NCI-H460 (cell line): ENCODE measurements at places on chromosomes 2 and 18.
A peak's percentile ranks its signal among the peaks of the same experiment; 100 is the strongest.

GRCh38 chr18:5207471-5208150, 10.6 kb upstream of the AKAIN1 start:
- no peak for DNase-seq

- DNase-seq: no peak
These were observed 605 bp downstream of the ZNF2 start for GRCh38 chr2:95166065-95166763.

- DNase-seq: no peak
These were observed 70.5 kb downstream of the FMNL2 start for GRCh38 chr2:152405206-152406118.

GRCh38 chr18:64082054-64082453, 66.8 kb downstream of the LINC00305 start:
- no peak for DNase-seq

- no peak for DNase-seq
These were observed 375 bp downstream of the WNT10A start for GRCh38 chr2:218880859-218881594.

DNA sequence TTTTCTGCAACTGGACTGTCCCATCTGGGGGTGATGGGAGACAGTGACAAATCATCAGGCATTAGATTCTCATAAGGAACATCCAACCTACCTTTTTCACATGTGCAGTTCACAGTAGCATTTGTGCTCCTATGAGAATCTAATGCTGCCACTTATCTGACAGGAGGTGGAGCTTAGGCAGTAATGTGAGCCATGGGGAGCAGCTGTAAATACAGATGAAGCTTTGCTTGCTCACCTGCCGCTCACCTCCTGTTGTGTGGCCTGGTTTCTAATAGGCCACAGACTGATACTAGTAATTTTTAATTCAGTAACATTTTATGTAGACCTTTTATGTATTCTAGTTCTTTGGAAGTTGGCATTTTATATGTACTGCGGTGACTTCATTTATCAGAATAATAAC, 180.1 kb upstream of the SPOPL start:
- DNase-seq: no peak

DNA sequence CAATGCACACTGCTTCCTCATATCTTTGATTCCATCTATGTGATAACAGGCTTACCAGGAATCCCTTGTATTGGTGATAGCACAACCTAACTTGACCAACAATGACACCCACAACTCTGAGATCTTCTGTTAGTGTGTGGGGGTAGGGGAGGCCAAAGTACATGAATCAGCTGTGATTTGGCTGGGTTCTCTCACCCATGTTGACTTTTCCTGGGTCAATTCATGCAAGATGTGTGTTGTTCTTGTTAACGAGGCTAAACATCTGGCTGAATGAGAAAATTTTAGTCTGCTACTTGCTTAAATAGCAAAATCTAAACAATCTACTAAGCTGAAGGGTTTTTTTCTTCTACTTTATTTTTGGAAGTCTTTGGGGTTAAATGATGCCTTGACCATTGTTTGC, 341.2 kb upstream of the SLC14A2 start:
- DNase-seq: no peak

- no peak for DNase-seq
These were observed 303.0 kb downstream of the TRIB2 start for GRCh38 chr2:13019781-13020180.

DNA sequence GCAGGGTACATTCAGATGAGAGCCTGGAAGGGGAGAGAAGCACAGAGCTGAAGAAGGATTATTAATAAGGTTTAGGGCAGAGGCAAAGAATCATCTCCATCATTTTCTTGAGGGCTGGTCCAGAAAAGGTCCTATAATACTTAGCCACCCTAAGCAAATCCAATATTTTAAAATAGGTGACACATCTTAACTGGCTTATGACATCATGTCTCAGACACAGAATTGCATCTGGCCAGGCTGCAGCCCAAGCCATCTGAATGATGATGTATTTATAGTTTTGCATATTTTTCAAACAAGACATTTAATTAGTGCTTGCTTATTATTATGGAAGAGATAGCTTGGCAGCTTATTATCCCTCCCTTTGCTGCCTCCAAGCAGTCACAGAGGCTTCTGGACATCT, 571.3 kb downstream of the SUCLG1 start:
- no peak for DNase-seq

- DNase-seq: no peak
These were observed 12.7 kb upstream of the SELENOI start for GRCh38 chr2:26333293-26333692.

GRCh38 chr18:53887447-53887846, 337.0 kb downstream of the MBD2 start:
- DNase-seq: no peak

DNA sequence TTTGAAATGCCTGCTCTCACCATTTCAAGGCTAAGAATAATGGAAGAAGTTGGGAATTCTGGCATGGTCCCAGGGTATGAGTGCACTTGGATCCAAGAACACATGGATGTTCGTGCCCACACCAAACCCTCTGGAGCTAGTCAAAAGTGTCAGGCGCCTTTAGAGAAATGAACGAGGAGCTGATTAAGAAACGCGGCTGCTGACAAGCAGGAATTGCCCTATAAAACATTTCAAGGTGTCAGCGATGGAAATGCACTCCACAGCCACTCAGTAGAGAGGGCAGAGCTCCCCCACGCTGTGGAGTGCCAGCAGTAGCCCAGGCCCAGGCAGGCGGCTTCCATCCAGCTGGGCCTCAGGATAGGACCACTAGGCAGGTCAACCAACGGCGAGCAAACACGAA, 213.7 kb downstream of the TTC32 start:
- DNase-seq: no peak

- no peak for DNase-seq
These were observed 131.7 kb downstream of the BCL2L11 start for GRCh38 chr2:111252436-111252835.

GRCh38 chr2:55618275-55619055, 1.0 kb upstream of the PPP4R3B start:
- DNase-seq: peak; percentile 47

- DNase-seq: no peak
These were observed 16.7 kb downstream of the CAPN10 start for GRCh38 chr2:240603081-240603835.

DNA sequence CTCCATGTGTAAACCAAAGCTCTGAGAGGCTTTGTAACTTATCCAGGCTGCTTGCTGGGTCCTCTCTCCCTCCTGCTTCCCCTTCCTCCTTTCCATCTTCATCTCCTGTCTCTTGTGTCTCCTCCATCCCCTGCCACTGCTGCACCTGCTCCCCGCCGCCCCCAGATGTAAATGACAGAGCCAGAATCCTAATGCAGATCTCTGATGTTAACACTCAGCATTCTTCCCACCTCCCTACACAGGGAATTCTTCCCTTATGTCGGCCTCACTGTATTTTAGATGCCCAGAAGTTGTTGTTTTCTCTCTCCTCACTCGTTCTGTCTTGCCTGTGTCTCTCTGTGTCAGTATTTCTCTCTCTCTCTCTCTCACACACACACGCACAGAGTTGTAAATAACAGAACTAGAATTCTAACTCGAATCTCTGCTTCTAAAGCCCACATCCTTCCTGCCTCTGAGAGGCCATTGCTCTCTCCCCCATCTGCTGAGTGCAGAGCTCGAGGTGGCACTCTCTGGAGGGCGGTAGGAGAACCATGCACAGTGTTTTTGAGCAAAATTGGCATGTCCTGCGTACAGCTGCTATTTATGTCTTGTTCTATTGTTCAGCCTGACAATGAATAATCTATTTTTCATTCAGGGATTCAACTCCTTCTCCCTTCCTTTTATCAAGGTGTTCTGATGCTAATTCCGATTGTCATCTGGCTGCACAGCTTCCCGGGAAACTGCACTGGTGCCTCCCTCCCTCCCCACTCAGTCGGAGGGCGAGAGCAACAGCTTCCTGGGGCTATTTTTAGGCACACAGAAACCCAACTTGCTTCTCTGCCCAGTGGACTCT, 219.9 kb downstream of the SH3RF3 start:
- no peak for DNase-seq

DNA sequence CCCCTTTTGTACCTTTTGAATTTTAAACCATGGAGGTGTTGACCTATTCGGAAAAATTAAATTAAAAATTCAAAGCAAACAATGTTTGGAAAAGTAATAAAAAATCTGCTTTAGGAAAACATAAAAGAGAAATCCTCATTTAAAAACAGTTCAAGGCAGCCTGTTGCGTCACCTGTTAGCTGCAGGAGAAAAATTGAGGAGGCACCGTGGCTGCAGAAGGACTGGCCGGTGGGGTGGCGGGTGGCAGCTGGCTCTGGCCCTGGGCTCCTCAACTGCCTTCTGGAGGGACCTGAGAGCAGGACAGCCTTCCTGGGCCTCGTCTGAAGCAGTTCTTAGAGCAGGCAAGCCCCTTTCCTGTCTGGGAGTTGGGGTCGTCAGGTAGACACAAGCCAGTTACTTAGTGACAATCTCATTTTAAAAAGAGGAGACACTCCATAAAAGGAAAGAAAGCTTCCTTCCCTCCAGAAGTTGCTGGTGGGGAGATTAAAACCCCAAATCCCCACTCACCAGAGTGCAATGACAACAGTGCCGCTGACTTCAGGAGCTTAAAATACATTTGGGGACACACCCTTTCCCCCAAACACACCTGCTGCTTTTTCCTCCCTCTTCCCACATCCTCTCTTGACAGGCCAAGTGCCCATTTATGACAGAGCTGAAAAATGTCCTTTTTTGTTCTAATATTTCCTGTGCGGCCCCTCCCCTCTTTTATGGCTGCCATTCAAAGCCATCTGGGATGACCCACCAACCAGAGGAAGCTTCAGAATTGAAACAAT, 9.7 kb downstream of the ZBTB7C start:
- no peak for DNase-seq

DNA sequence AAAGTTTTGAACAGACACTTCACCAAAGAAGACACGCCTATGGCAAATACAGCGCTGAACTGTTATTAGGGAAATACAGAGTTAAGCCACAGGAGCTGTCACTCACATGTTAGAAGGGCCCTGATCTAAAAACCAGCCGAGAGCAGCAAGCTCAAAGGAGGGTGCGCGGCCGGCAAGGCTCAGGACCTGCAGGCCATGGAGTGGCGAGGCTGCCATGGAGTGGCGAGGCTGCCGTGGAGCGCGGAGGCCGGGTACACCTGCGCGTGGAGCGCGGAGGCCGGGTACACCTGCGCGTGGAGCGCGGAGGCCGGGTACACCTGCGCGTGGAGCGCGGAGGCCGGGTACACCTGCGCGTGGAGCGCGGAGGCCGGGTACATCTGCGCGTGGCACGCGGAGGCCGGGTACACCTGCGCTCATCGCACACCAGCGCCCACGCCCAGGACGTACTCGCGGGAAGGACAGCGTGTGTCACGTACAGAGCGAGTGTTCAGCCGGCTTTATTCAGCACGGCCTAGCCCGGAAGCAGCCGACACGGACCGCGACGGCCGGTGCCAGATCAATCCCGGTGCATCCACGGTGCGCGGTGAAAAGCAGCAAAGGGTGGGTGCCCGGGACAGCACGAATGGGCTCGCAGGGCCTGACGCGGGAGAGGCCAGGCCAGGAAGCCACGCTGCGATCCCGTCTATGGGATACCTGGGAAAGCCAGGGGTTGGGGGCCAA, 68.8 kb downstream of the SLC66A2 start:
- no peak for DNase-seq

GRCh38 chr2:124112966-124113365, 87.9 kb downstream of the CNTNAP5 start:
- DNase-seq: no peak

DNA sequence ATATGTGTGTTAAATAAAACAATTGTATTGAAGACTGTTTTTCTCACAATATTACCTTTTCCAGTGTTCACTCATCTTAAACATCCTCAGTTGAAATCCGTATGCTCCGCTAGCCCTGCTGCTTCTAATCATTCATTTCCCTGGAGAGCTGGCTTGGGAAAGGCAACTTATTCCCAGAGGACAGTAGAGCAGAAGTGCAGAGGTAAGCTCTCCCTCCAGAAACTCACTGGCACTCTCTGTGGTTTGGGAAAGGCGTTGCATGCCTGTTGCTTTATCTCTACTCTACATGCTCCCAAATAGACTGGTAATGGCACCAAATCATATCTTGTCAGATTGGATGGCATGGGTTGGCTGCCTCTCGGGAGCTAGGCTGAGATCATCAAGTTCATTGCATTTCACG, 117.1 kb upstream of the BOD1L2 start:
- peak; percentile 7 for DNase-seq

- peak; percentile 49 for DNase-seq
These were observed at the start of gene INPP4A for GRCh38 chr2:98444436-98445176. INPP4A (plus strand) TSS chr2:98444858; CDS start chr2:98520049, 75,191 bp downstream.

- DNase-seq: peak; percentile 20
These were observed 773 bp downstream of the MBP start for GRCh38 chr18:77131652-77132368.

DNA sequence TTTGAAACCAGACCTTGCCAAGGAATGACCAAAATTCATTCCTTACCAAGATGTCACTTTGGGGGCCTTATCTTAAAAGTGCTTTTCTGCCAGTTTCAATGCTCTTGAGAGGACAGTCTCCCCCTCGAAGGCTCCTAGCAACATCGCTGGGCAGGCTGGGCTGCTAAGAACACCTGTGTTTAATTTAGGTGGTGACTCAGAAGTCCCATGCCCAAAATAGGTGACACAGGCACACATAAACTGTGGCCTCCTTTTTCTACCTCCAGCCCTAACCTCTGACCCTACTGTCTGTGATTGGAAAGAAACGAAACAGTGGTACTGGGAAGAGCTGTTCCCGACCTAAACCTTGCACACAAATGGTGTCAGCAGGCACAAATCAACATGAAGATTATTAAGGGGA, 28.7 kb upstream of the ROCK2 start:
- no peak for DNase-seq

DNA sequence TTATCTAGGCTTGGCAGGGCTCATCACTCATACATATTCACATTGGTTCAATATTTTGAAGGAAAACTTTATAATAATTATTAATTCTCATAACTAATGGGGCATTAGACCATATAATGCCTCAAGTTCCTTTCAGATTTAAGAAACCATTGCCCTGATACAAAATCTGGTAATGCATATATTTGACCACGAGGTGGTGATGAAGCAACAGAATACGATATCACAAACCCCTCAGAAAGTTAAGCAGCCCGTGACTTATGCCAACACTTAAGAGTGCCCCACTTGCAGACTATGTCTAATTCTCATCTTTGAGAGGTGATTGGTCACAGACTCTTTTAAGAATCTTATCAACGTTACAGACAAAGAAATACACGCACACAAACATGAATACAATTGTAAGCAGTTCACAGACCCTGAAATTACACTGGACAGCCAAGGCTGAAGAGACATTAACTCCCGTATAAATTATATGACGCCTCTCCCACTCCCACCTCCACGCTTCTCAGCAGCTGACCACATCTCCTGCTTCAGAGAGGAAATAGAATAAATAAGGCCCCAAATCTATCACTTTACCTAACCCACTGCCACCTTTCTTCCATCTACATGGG, 20.7 kb upstream of the DNAH6 start:
- DNase-seq: peak; percentile 64

GRCh38 chr2:237141571-237142051, 55.9 kb downstream of the COPS8 start:
- DNase-seq: no peak

DNA sequence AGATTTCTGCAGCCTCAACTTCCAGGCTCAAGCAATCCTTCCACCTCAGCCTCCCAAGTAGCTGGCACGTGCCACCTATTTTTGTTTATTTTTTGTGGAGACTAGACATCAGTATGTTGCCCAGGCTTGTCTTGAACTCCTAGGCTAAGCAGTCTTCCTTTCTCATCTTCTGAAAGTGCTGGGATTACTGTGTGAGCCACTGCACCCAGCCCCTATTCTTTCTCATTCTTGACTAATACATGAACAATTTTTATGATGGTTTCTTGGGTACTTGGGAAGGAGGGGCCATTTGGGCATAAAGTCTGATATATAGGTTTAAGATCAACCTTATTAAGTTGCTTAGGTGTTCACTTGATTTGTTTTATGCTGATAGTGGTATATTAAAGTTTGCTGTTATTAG, 26.2 kb downstream of the EPC2 start:
- DNase-seq: no peak
